ENCODE measurements at places on chromosomes 12 and 14.

GRCh38 chr12:109292342-109292711, 16.8 kb downstream of the FOXN4 start:
- no peak for DNase-seq

GRCh38 chr14:52863334-52863700, 71.9 kb upstream of the GNPNAT1 start:
- DNase-seq, result no peak

DNA sequence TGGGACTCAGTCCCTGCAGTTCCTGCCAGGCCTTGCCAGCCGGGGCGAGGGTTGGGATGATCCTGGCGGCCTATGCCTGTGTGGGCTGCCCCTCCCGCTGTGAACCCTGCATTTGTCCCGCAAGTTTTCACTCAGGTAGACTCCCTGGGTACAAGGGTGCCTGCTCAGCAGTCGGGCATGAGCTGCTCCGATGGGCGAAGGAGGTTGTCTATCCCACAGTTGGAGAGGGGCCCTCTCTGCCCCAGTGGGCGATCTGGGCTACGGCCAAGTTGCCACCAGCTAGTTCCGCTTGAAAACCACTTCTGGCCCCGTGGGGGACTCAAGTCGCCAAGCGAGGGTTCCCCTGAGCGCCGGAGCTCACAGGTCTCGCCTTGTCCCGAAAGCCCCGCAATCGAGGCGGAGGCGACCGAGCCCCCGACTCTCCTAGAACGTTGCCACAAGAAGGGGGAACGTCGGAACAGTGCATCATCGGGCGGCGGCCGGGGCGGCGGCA, 365 bp upstream of the TPI1 start:
- DNase-seq, result no peak

DNA sequence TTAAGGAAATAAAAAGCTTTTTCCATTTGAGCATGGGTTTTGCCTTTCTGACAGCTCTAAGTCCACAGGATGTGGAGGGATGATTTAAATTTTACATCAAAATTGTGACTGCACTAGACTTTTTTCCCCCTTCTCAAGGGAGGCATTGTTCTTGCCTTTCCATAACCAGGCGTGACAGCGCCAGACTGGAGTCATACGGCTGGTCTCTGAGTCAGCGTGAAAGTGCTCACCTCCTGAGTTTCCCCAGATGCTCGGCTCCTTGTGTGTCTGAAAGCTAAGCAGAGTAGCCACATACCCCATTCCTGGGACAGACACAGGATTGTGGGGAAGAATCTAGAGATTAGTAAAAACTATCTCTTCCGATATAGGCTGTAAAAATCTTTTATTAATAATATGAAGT, 43.1 kb downstream of the SOX5 start:
- DNase-seq, result no peak

DNA sequence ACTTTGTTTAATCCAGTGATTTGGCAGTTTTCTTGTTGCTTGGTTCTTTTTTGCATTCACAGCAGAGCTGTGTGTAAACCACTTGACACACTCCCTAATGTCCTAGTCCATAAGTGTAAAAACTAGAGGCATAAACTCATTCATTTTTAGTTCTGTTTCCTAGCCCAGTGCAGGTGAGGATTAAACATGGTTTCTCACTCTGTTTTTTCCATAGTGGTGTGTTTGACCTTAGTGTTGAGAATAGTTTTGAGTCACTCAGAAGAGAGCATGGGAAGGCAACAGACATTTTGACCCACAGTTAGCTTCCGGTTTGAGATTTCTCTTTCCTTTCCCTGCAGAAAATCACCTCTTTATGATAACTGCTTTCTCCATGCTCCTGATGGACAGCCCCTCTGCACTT, 24.2 kb upstream of the GALNT16 start:
- DNase-seq, result no peak

DNA sequence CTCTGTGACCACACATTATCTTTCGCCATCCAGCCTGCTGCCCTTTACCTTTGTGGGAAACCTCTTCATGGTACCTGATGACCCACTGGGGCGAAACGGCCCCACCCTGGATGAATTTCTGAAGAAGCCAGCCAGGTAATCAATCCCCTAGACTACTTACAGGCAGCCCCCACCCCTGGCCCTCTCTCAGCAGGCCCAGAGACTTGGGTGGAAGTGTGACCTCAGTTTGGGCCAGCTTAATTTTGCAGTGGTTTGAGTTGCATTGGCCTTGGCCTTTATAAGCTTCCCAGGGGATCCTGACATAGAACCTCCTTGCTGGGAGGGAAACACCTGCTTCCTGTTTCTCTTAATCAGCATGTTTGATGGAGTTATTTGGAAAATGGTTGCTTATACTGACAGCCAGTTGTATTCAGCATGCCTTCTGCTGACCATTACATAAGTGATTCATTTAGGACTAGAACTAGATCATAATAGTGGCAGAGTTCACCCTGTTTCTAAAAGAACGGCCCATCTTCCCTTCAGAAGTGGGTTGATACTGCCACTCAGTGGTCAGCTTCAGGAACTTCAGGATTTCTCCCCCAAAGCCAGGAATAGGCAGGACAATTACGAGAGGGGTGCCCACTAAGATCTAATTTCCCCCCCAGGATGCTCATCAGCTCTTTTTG, 6.1 kb downstream of the SDR39U1 start:
- peak; percentile 22 for DNase-seq

DNA sequence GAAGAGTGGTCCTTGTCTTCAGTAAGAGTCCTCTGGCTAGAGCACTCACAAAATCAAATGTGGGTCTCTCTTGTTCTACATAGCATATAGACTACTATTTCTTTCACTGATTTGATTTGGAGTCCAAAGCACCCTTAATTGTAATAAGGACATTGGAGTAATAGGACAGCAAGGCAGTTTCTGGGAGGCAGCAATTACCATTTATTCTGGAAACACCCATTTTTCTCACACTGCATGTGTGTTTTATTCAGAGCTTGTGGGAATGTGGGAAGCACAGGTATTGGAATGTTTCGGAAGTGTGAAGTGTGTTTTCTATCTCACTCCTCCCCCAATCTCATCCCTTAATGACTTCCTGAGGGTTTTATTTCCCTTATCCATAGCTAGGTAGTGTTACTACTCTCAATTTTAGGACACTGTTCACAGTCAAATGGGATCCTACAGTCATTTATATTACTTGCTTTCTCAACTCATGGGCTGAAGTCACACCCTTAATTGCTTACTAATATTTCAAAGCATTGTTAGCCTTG, 20.2 kb downstream of the PCBP2 start:
- DNase-seq, result no peak

- DNase-seq, result no peak
Observed at GRCh38 chr12:67042697-67043131, 226.4 kb upstream of the CAND1 start.

DNA sequence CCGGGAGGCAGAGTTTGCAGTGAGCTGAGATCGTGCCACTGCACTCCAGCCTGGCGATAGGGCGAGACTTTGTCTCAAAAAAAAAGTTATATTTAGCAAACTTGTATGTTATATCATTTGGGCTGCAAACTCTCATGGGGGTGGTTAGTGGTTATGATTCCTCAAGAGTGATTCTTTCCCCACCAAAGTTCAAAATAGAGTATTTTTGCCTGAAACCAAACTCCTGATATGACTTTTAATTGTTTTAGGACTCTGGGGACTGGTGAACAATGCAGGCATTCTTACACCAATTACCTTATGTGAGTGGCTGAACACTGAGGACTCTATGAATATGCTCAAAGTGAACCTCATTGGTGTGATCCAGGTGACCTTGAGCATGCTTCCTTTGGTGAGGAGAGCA, 18.6 kb downstream of the HSD17B6 start:
- no peak for DNase-seq

- DNase-seq, result no peak
Observed at GRCh38 chr12:77388445-77389265, 323.3 kb upstream of the E2F7 start.

DNA sequence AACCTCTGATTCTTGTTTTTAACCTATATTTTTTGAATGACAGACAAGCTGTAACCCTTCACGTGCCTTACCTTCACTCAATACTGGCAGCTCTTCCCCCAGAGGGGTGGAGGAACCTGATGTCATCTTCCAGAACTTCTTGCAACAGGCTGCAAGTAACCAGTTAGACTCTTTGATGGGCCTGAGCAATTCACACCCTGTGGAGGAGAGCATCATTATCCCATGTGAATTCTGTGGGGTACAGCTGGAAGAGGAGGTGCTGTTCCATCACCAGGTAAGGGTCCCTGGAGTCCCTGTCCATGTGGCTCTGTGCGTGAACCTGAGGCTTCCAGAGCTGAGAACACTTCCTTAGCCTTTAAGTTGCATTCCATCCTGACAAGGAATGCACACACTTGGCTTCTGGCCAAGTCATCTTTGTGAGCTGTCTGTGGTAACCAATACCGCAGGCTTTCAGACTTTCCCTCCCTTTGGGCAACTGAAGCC, 22.7 kb downstream of the TRAFD1 start:
- DNase-seq, result no peak

GRCh38 chr12:113358381-113359132, at the start of gene PLBD2:
Gene PLBD2, plus strand, starts transcription at chr12:113358587. Its CDS starts 14 bp downstream, at chr12:113358601.
- DNase-seq, result peak; percentile 81

GRCh38 chr12:37666069-37666781, 650.3 kb upstream of the ALG10B start:
- DNase-seq, result no peak

DNA sequence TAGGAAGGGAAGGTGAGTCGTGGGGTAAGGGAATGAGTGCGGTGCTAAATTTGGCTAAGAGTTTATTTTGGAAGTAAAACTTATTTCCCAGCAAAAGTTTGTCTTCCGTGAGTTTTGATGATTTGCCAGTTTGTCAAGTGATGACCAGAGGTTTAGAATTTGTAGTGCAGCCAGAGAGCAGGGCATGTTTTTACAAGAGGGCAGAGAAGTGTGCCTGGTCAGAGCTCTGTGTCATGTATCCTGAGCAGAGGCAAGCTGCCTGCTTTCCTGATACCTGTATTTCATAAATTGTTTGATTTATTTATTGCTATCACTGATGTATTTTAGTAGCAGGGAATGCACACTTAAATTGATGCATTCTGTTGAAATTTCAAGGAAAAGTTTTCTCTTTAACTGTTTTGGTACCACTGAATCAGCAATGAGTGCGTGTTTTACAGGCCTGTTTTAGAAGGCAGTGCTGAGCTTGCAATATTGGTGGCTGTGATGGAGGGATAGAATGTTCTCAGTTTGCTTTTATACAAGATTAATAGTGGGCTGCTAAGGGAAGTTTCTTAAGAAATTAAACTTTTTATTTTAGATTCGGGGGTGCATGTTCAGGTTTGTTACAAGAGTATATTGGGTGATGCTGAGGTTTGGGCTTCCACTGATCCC, 19.7 kb upstream of the RD3L start:
- DNase-seq, result no peak

DNA sequence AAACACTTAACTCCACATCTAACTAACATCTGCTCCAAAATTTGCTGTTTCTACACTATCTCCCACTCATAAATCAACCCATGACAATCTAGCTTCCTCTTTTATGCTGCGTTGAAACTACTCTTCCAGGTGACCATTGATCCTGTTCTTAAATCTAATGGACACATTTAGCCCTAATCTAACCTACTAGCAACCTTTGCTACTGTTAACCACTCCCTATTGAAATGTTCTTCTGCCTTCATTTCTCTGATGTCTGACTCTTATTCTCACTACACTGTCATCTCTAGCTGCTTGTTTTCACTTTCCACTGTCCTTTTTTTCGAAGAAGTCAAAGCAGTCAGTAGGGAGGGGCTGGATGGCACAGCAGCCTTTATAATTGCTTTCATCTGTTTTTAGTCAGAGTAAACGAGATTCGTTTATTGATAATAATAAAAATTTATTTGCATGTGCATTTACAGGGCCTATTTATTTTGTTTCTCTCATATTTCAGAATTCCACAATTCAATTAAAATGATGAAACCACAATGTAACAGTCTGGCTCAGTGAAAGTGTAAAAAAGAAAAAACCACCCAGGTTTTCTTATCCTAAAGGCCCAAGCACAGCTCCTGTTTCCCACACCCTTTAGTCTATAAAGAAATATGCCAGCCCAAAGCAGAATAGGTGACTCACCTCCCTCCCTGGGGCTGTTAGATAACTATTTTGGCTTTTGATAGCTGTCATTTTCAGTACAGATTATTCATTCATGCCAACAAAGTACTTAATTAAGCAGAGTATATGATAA, 44.9 kb downstream of the ATP2B1 start:
- no peak for DNase-seq

- DNase-seq, result no peak
Observed at GRCh38 chr14:75258079-75258802, 20.4 kb upstream of the FOS start.

DNA sequence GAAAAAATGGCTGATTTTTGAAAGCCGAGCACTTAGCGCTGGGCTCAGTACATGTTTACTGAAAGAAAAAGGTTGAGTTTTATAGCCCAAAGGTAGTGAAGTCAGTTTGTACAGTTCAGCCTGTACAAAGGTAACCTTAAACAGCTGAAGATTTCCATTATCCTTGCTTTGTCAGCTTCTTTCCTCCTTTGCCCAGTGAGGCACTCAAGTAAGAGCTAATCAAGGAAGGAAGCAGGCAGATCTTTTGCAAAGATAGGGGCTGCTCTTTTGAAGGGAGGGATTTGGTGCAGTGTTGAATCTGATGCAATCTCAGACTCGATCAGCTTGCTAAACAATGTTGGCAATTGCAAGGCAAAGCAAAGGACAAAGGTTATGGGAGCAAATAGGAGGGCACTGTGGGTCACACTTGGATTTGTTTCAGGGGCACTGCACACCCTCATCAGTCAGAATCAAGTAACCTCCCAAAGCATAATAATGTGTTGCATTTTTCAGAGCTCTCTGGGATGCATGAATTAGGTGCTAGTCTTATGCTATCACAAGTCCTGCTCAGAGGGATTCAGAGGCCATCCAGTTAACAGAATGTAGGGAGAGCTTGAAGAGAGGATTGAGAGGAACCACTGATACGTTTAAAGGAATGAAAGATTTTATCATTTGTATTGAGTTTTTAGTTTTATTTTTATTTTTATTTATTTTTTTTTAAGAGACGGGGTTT, 44.4 kb downstream of the ANO6 start:
- DNase-seq, result no peak

DNA sequence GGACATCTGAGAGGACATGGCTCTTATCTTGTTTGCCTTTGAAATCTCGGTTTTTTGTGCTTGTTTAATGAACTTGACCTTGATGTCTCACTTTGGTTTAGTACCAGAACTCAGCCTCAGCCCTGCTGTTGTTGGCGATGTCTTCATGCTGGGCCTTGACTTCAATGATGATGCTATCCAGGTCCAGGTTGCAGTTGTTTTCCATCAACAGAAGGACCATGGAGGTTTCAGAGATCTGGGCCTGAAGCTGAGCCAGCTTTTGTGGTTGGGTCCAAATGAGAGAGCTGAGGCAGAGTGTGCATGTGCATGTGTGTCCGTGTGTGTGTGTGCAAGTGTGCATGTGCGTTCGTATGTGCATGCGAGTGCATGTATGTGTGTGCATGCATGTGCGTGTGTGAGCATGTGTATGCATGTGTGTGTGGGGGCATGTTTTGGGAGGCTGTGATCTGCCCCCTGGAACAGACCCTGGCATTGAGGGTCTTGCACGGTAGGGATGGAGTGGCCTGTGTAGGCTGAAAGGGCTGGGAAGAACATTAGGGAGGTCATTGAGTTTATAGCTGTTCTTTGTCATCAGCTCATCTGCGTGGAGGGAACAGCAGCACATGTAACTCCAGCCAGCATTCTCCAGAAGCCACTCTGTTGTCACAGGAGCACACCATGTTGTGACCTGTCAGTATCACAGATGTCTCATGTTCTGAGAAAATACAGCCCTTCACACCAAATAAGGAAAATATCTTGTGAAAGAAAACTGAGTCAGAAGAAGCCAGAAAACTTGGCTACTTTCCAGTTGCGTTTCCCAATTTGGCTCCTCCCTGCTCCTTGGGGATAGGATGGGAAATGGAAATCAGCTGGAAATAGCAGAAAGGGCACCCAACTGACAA, 10.0 kb upstream of the KRT82 start:
- no peak for DNase-seq

GRCh38 chr12:118038137-118038536, 21.6 kb downstream of the RFC5 start:
- DNase-seq, result no peak

Data from DMS 273 treated with DMSO at 0.1 percent for 48 hours (cell line).